Stimulated activated CD8-positive, alpha-beta memory T cell treated with anti-CD3 and anti-CD28 coated beads, Interleukin-2, amount 100 ng/mL, for 48 hours (primary cell): ENCODE measurements at places on chromosomes 2 and 18.
A peak's percentile ranks its signal among the peaks of the same experiment; 100 is the strongest.

- DNase-seq, result no peak
Observed at GRCh38 chr2:128623776-128624761, 305.4 kb upstream of the HS6ST1 start.

- DNase-seq, result peak; percentile 50
Observed at GRCh38 chr2:61853086-61853846, 594 bp downstream of the FAM161A start.

- DNase-seq, result no peak
Observed at GRCh38 chr2:43745457-43745856, 28.4 kb upstream of the DYNC2LI1 start.

DNA sequence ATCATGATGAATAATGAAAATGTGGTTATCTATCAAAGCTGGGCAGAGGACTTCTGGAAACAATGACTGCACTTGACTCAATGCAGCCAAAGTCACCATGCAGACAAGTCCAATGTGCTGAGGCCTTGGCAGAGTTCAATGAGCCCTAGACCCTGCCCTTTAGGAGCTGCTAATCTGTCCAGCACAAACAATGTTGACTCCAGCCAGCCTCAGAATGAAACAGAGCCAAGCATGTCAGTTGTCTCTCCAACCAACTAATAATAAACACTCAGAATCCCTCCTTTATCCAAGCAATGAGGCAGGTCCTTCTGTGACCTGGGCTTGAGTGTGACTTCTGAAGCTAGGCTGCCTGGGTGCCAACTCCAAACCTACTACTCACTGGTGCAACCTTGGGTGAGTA lies 270.6 kb downstream of the BCL11A start:
- no peak for DNase-seq

DNA sequence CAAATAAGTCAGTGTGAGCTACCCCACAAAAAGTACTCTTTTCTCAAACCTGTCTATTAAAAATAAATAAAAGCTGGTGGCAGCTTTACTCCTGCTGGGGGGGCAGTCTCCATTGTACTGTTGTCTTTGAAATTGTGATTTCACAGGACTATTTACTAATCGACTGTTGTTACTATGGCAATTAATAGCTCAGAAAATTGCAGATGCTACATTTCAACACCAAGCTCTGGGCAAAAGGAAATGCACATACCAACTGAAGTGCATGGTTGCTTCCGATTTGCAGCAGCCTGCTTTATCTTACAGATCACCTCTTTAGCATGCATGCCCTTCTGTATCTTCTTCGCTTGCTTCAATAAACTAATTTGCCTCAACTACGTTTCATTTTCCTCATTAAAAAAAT lies 117.6 kb upstream of the DAPL1 start:
- DNase-seq, result no peak

GRCh38 chr2:233471291-233472035 lies 95.1 kb downstream of the USP40 start:
- DNase-seq, result no peak

GRCh38 chr2:39356922-39357639 lies 80.0 kb downstream of the MAP4K3 start:
- DNase-seq, result no peak

- DNase-seq, result no peak
Observed at GRCh38 chr18:26524504-26525351, 23.6 kb downstream of the KCTD1 start.

DNA sequence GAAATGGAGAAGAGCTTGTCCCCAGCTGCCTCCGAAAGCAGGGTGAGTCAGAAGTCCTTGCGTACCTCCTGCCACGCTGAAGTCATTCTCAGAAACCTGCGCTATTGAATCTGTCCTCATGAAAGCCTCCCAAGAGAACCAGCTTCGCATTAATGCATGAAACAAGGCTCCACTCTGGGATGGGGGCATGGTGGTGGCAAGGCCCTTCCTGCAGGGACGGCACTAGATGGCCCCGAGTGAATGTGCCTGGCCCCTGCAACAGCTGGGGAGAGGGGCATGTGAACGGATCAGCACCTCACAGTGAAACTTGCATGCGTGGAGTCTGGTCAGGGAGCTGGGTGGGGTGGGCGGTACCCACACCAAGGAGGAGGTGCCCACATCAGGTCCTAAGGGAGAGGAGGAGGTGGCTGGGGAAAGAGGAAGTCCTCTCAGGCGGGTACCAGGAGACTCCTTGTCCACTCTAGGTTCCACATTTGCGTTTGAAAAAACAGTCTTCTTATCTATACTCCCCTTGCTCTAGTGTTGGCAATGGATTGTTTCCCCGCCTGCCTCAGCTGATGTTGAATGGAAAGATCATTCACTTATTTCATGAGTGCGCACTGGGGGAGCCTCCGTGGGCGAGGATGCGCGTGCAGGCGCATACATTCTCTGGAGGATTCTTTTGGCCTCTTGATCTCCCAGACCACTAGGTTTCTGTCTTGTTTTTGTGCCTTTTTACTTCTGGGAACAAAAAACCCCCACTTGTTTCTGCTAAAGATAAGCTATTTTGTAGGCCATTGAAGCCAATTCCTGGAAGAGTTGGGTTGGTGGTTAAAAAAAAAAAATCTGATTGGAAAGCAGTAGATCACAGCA lies 104.7 kb downstream of the KLHL29 start:
- peak; percentile 28 for DNase-seq

DNA sequence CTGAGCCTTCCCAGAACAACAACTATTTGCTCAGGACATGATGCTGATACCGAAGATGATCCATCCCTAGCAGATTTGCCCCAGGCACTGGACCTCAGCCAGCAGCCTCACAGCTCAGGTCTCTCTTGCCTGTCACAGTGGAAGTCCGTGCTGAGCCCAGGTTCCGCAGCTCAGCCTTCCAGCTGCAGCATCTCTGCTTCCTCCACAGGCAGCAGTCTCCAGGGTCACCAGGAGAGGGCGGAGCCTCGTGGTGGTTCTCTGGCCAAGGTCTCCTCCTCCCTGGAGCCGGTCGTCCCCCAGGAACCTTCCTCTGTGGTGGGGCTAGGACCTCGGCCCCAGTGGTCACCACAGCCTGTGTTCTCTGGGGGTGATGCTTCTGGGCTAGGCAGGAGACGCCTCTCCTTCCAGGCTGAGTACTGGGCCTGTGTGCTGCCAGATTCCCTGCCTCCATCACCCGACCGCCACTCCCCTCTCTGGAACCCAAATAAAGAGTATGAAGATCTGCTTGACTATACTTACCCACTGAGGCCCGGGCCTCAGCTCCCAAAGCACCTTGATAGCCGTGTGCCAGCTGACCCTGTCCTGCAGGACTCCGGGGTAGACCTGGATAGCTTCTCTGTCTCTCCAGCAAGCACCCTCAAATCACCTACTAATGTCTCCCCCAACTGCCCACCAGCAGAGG lies 15.4 kb downstream of the CEP68 start:
- DNase-seq, result no peak

DNA sequence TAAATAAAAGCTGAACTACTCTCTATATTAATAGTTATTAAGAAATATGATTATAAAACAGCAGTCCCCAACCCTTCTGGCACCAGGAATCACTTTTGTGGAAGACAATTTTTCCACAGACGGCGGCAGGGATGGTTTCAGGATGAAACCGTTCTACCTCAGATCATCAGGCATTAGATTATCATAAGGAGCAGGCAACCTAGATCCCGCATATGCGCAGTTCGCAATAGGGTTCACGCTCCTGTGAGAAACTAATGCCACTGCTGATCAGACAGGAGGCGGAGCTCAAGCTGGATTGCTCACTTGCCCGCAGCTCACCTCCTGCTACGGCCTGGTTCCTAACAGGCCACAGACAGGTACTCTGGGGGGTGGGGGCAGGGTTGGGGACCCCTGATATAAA lies 19.3 kb upstream of the DSG2 start:
- no peak for DNase-seq

DNA sequence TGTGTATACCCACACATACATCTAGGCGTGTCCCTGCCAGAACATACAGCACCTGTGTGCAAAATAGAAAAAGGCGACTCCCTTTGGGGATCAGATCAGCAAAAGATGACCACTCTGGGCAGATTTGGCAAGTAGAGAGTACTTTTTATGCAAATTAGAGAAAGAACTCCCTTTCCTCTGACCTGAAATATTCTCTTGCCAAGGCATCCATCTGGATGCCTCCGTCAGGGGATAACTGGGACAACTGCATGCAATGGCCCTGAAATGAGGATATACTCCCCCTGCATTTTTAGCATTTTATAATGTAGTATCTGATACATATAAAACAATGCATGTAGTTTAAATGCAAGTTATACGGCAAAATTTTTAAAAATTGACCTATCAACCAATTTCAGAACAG lies 247.7 kb downstream of the ICOS start:
- no peak for DNase-seq

GRCh38 chr2:156430980-156431358 lies 5.2 kb upstream of the GPD2 start:
- DNase-seq, result no peak
